NCI-H1105 treated with DMSO at 0.1 percent for 48 hours (cell line): ENCODE measurements at places on chromosomes 2 and 18.

- DNase-seq: no peak
Measured at GRCh38 chr2:196742216-196742615, 57.3 kb downstream of the GTF3C3 start.

GRCh38 chr18:6980363-6980762, 137.2 kb downstream of the LAMA1 start:
- DNase-seq: no peak

DNA sequence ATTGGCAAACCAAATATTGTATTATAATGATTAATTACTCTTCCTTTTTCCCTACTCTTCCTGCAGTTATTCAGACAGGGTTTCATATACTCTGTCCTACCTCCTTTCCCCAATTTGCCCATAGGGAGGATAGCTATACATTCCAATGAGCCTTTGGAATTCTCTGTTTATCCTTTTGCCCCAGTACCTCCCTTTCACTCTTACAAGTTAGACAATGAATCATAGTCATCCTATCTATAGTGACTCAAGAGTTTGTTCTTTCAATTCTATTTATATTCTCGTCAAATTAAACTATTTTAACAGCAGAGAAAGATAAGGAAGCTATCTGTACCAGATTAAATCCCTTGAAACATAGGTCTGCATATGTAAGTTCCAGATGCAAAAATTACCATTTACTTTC, 437.5 kb downstream of the NR4A2 start:
- DNase-seq: no peak

GRCh38 chr2:160635488-160635887, 141.9 kb upstream of the RBMS1 start:
- no peak for DNase-seq

- no peak for DNase-seq
Measured at GRCh38 chr18:58823412-58823811, 41.3 kb upstream of the ZNF532 start.

- peak; percentile 43 for DNase-seq
Measured at GRCh38 chr2:55771612-55772011, 78.0 kb upstream of the PNPT1 start.

DNA sequence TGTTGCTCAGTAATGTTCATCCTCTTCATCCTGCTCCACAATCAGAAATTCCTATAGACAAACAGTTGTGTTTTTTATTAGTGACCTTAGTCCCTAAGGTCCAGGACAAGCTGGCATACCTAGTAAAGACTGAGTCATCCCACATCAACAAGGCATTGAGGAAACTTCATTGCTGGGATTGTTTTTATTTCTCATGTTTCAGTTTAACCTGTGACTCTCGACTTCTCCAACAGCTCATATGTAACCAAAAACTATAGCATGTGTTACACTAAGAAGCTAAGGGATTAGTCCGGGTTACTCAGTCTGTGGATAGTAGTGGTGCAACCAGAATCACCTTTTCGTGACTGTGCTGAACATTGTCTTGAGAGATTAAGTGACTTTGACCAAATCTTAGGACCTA, 292.1 kb downstream of the RDH14 start:
- DNase-seq: no peak
